ENCODE measurements at places on chromosomes 12 and 14.

DNA sequence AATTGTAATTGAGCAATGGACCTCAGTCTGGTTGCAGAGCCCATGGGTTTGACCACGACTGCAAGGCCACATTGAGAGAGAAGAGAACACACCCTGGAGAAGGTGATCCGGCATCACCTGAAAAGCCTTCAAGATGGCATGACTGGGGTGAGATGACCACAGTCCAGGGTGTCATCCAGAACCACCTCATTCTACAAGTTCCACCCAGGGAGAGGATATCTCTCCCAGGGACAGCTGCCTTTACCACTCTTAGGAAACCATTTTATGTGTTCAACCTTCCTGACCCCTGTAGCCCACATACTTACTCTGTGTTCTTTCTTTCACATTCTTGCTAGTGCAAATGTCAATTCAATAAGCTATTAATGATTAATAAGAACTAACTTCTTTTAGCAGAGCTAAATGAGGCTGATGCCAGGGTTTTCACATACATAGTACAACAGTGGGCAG lies 43.4 kb upstream of the CPM start:
- no peak for DNase-seq

- DNase-seq = no peak
Measured at GRCh38 chr12:106235770-106236169, 12.1 kb downstream of the CKAP4 start.

GRCh38 chr14:64878837-64879634 lies 671 bp downstream of the SPTB start:
- DNase-seq = no peak

- DNase-seq = no peak
Measured at GRCh38 chr12:114018669-114019068, 52.5 kb upstream of the RBM19 start.

DNA sequence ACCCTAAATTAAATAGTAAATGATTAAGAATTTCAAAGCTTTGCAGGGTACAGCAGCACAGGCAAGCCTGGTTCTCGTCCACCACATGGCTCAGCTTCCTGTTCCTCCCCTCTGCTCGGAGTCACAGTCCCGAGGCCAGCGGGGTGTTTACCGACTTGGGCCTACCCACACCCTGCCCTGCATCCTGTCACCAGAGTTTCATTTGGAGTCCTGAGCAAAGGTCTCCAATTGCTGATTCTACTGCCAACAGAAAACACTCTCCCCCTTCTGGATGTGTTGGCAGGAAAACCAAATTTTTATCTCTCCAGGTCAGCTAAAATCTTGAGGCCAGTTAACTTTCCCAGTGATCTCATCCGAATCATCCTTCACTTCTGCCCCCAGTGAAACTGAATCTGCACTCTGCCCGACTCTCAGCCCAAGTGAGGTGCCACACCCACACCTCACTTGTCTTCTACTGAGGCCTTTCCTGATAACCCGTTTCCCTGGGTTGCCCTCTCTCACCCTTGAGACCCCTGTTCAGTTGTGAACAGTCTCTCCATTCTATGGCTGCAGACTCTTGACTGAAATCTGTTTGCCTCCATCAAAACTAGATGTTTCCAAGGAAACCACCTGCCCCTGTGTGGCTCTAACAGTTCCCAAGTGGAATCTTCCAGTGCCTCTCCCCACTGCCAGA lies 71.2 kb downstream of the VCPKMT start:
- peak; percentile 41 for DNase-seq

DNA sequence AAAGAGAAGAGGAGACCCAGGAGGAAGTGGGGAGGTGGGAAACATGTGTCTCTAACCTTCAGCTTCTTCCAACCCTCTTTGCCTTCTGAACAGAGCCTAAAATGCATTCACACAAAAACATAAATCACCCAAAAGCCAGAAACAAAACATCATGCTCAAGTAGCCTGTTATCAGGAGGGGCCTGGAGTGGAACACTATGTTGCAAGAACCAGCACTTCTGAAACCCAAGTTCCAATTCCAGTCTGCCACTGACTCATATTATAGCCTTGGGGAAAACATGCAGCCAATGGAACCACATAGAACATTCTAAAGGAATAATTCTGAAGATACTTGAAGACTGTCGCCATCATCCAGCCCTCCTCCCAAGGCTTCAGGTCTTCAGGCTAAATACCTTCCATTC lies 169.8 kb upstream of the PLXNC1 start:
- DNase-seq = no peak

DNA sequence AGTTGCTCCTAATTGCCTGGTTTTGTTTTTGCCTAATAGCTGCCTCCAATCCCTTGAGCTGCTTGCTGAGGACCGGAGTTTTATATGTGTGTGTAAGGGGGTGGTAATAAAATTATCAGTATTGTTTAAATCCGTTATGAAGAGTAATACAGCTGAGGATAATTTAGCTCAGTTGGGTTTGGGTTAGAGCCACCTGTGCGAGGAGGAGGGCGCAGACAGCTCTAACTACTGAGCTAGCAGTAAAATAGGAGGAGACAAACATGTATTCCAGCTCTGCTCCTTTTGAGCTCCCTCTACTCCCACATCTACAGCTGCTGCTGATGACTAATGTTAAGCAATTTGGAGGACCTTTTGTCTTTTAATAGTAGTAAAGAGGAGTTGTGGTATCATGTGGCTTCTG lies 61.5 kb downstream of the SPATS2 start:
- DNase-seq = no peak

- no peak for DNase-seq
Measured at GRCh38 chr12:1794440-1795090, 25.8 kb upstream of the LRTM2 start.

GRCh38 chr12:5348491-5348890 lies 83.4 kb upstream of the NTF3 start:
- no peak for DNase-seq

- no peak for DNase-seq
Measured at GRCh38 chr14:75156901-75157300, 19.5 kb downstream of the TMED10 start.

- DNase-seq = no peak
Measured at GRCh38 chr12:21825886-21826617, 51.5 kb upstream of the KCNJ8 start.

DNA sequence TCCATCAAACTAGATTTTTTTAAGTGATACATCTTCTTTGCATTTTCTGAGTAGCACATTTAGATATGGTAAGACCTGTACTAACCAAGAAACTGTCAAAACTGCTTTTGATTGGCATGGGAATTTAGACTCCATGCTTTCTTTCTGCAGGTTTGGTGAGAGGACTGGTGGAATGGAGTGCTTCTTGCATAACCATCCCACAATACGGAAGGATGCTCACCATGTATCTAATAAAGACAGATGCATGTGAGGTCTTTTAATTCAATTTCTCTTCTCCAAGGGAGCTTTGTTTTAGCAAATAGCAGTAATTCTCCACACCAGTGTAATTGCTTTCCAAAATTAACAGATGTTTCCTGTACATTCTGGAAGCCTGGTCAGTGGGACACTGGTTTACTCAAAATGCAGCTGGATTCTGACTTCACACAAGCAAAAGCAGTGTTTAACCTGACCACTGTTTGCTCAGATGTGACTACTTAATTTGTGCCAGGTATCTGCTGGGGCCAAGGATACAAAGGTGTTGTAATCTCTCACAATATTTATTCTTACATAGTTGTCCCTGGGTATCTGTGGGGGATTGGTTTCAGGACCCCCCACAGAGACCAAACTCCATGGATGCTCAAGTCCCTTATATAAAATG lies 26.1 kb downstream of the FGD6 start:
- DNase-seq = no peak

DNA sequence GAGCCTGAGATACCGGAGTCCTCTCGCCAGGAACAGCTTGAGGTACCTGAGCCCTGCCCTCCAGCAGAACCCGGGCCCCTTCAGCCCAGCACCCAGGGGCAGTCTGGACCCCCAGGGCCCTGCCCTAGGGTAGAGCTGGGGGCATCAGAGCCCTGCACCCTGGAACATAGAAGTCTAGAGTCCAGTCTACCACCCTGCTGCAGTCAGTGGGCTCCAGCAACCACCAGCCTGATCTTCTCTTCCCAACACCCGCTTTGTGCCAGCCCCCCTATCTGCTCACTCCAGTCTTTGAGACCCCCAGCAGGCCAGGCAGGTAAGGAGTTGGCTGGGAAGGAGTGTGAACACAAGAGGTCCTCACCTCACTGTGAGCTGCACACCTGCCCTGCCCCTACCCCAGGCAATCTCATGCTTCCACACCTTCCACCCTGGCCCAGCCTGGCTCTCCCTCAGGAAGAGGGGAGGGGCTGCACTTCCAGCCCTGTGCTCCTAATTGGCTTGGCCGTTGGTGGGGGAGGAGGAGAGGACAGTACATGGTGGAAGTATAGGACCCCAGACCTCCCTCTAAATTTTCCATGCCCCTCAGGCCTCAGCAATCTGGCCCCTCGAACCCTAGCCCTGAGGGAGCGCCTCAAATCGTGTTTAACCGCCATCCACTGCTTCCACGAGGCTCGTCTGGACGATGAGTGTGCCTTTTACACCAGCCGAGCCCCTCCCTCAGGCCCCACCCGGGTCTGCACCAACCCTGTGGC lies 6.2 kb downstream of the C1QL4 start:
- no peak for DNase-seq

DNA sequence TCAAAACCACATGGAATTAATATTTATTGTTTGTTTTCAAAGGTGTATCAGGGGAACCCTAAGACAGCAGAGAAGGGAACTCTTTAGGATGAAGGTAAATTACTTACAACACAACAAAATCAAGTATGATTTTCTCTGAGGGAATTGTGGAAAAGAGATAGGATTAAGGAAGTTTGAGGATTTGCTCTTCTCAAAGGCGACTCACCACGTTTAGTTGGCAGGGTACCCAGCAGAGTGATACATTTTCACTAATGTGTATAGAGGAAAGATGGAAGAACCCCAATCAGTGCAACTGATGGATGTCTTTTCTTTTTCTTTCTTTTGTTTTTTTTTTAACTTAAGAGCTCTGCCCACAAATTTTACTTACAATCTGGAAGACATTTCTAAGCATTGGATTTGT lies 499.2 kb downstream of the CCER1 start:
- DNase-seq = no peak

- DNase-seq = no peak
Measured at GRCh38 chr12:108677381-108677780, 43.7 kb upstream of the SELPLG start.

Measured in stimulated activated CD8-positive, alpha-beta memory T cell treated with anti-CD3 and anti-CD28 coated beads, Interleukin-12 subunit alpha, Interleukin-12 subunit beta, amount 100 ng/mL, for 4 hours (primary cell).